EL (cell line): ENCODE measurements at places on chromosomes 3 and 15.

DNA sequence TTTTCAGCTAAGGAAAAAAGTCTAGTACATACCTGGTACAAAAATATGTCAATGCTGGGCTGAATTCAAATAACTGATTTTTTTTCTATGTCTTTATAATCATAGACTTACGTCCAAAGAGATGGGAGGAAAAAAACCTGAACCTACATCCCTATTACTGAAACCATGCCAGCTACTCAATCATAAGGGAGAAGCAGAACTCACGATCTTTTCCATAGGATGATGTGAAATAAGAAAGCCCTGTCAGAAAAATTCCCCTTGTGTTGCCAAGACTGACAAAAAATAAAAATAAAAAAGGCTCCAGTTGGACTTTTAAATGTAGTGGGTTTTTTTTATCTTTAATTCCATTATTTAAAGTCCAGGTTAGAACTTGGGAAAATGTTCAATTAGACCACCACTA, 3.3 kb downstream of the MSL2 start:
- no peak for DNase-seq

- no peak for DNase-seq
These were observed 625.4 kb downstream of the NTRK3 start for GRCh38 chr15:87631093-87631492.

DNA sequence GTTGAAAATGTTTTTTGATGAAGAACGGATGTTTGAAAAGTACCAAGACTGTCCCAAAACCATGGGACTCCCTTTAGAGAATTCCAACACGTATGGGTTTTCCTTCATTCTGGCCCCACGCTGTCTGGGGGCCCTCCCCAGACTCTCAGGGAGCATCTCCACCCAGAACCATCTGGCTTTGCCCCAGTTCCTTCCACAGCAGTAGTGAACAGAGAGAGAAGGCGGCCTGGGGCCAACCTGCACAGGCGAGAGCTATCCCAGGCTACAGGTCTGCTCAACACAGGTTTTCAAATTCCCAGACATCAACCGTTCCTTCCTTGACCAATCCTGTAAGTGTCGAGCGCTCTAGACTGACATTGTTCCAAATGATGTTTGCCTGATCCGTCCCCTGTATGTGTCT, 92.5 kb upstream of the SNRPA1 start:
- DNase-seq, result no peak

- no peak for DNase-seq
These were observed 27.2 kb downstream of the IQSEC1 start for GRCh38 chr3:13045904-13046568.

- DNase-seq, result no peak
These were observed 775.3 kb upstream of the ARPP21 start for GRCh38 chr3:34864011-34864410.

DNA sequence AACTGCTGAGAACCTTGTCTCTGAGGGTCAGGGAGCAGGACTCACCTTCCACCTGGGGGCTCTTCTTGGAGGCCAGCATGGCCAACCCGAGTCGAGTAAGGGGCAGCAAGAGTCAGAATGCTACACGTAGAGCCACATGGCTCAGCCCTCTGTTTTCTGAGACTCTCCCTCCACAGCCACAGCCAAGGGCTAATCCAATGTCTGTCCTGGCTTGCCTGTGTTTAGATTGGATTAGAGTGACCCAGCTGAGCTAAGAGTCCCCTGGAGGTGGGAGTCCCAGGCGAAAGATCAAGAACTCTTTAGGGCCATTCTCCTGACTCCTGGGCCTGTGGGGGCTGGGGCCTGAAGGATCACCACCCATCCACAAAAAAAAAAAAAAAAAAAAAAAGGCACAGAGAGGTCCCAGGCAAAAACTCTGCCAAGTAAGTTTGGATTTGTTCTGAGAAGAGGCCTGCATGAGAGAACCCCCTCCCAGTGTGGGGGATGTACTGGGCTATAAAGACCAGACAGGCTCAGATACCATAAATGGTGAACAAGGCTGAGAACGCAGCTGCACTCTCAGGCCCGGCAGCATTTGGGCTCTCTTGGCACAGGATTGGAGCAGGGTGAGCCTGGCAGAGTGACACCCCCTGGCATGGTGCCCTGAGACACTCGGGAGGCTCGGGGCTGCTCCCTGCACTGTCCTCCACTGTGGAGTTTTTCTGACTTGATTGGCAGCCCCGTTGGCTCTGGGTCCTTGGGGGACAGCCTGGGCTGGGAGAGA, 88.0 kb upstream of the OSBPL11 start:
- no peak for DNase-seq

DNA sequence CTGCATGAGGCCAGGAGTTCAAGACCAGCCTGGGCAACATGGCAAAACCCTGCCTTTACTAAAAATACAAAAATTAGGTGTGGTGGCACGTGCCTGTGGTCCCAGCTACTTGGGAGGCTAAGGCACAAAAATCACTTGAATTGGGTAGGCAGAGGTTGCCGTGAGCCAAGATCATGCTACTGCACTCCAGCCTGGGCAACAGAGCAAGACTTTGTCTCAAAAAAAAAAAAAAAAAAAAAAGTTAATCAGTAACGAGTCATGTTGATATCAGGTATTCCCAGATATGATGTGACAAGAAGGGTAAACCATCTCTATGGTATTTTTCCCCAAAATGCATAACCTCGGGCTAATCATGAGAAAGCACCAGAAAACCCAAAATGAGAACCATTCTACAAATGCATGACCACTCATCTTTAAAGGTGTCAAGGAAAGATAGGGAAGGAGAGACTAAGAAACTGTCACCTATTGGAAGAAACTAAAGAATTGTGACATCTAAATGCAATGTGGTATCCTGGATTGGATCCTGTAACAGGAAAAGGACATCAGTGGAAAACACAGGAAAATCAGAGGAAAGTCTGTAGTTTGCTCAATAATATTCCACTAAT, 66.5 kb upstream of the MAP4 start:
- DNase-seq, result no peak

GRCh38 chr15:81573098-81573746, 199.2 kb upstream of the TMC3 start:
- no peak for DNase-seq

DNA sequence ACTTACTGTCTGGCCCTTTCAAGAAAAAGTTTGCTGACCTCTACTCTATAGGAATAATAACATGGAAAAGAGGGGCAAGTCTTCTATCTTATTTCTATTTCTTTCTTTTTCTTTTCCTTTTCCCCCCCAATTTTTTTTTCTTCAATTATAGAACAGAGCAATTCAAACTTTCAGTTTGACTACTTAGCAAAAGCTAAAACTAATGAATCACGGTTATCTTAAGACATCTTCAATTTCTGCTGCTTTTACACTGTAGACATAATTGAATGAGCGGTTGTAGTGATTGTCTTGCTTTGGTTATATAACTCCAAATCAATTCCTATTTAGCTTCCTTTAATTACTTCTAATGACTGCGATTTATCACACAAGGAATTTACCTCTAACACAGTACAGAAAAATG, 74.3 kb upstream of the P2RY1 start:
- no peak for DNase-seq

GRCh38 chr15:100559330-100559729, 30.6 kb upstream of the CERS3 start:
- peak; percentile 9 for DNase-seq

GRCh38 chr3:130310109-130310508, 35.4 kb upstream of the COL6A5 start:
- no peak for DNase-seq

- peak; percentile 92 for DNase-seq
These were observed 5.8 kb downstream of the PRRT3 start for GRCh38 chr3:9946112-9947024.

DNA sequence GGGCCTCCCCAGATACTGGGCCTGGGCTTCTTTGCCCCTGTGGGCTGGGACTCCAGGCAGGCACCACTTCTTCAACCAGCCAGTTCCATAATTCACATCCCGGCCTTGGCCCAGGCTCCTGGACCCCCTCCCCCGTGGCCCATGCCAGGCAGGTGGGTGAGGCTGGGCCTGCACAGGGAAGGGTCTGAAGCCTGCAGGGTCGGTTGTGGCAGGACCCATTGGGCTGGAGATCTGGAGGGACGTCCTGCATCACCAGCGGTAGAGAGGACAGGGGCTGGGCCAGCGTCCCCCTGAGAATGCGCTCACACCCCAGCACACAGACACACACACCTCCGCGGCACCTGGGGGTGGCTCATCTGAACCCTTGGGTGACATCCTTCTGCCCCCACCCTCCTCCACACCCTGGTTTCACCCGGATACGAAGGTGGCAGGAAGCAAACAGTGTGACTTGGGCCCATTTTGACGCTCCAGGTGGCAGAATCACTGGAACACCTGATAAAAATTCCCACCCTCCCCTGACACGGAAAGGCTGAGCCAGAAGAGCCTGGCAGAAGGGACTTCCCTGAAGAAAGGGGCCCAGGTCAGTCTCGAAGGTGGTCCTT, 15.4 kb downstream of the ZDHHC19 start:
- no peak for DNase-seq

- DNase-seq, result no peak
These were observed 41.6 kb downstream of the CPA3 start for GRCh38 chr3:148906667-148907066.

DNA sequence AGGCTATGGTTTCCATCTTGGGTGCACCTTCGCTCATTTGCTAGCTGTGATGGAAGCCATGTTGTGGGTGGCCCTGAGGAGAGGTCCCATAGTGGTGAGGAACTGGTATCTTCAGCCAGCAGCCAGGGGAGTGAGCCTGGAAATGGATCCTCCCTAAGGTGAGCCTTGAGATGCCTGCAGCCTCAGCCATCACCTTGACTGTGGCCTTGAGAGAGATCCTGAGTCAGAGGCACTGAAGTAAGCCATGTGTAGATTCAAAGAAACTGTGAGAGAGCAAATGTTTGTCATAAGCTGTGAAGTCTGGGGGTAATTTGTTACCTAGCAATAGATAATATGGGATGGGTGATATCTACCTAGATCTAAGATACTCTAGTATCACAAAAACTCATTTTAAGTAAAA, 105.3 kb downstream of the SNRK start:
- no peak for DNase-seq

GRCh38 chr3:38840987-38841386, 25.0 kb upstream of the SCN10A start:
- no peak for DNase-seq

GRCh38 chr3:31952205-31952604, 28.9 kb downstream of the OSBPL10 start:
- no peak for DNase-seq

- DNase-seq, result peak; percentile 18
These were observed 6.6 kb upstream of the ADGRG7 start for GRCh38 chr3:100602506-100603444.

GRCh38 chr3:145032791-145033190, 1061.2 kb downstream of the DIPK2A start:
- DNase-seq, result no peak

GRCh38 chr3:16073203-16073602, 101.3 kb upstream of the GALNT15 start:
- DNase-seq, result no peak

GRCh38 chr3:122794483-122794778, 438 bp upstream of the SLC49A4 start:
- no peak for DNase-seq

GRCh38 chr3:59824876-59825275, 775.1 kb upstream of the CFAP20DC start:
- DNase-seq, result no peak

DNA sequence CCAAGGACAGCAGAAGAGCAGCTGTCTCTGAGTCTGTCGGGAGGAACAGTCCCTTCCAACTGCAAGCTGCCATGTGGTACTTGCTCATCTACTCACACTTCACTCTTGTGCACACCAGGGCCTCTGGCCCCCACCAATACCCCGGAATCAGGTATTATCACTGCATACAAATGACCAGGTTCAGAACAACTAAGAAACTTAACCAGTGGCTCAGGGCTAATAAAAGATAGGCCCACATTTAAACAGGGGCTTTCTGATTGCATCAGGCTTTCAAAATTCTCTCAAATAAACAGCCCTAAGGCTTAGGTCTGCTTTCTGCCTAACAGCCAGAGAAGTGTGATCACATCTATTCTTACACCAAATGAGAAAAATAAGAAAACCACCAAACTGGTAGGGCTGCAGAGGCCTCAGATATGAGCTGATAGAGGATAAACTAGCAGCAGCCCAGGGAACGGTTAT, 20.7 kb downstream of the CCDC12 start:
- no peak for DNase-seq

- peak; percentile 96 for DNase-seq
These were observed 280.4 kb downstream of the ULK4 start for GRCh38 chr3:41681479-41681878.

GRCh38 chr15:64010719-64011118, 35.6 kb downstream of the DAPK2 start:
- DNase-seq, result peak; percentile 86

GRCh38 chr15:76465728-76466127, 129.2 kb downstream of the ISL2 start:
- DNase-seq, result no peak

DNA sequence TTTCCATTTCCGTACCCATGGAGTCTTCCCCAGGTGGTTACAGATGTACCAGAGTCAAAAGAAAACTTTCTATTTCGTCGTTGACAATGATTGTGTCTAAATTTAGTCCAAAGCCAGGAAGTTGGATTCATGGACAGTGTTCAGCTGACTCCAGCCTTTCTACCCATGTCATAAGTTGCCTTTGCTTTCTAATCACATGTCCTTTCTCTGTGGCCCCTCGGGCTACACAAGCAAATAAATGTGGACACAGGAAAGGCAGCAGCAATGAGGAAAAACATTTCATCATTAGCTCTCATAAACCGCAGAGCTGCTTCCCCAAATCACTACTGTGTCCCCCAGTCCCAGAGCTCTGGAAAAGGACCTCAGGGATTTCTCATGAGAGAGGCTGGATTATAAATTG, 82.0 kb downstream of the USF3 start:
- no peak for DNase-seq

- no peak for DNase-seq
These were observed 11.0 kb upstream of the PCCB start for GRCh38 chr3:136239094-136239493.

- no peak for DNase-seq
These were observed 526.9 kb upstream of the NECTIN3 start for GRCh38 chr3:110544730-110545129.

DNA sequence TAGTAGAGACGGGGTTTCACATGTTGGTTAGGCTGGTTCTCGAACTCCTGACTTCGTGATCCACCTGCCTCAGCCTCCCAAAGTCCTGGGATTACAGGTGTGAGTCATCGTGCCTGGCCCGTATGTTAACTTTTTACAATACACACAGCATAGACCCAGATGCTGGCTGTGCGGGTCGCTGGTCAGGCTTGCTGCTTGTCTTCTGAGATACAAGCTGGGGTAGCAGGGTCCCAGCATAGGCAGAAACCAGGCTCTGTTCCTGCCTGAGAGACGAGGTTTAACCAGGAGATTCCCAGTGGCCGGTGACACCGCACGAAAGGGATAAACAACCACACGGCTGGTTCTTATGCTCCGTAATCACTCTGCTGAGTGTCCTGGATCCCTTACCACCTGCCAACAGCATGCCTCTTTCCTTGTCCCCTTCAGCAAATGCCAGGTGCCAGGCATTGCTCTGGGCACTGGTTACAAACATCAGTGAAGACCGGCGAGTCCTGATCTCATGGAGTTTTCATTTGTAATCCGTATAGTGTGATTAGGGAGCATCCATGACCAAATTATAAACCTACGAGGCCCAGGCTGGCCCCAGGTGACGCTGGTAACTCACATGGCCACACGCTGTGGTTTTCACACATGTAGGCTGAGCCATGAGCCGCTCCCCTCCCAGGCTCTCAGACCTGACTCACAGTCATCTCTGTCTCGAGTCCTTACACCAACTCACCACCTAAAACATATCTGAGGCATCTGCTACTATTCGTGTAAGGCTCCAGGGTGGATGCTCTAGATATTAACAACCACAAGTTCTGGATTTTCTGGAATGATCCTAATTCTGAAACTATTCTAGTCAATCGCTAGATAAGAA, 125.7 kb downstream of the PDZRN3 start:
- DNase-seq, result no peak
